ENCODE measurements at places on chromosomes 11 and 22.

DNA sequence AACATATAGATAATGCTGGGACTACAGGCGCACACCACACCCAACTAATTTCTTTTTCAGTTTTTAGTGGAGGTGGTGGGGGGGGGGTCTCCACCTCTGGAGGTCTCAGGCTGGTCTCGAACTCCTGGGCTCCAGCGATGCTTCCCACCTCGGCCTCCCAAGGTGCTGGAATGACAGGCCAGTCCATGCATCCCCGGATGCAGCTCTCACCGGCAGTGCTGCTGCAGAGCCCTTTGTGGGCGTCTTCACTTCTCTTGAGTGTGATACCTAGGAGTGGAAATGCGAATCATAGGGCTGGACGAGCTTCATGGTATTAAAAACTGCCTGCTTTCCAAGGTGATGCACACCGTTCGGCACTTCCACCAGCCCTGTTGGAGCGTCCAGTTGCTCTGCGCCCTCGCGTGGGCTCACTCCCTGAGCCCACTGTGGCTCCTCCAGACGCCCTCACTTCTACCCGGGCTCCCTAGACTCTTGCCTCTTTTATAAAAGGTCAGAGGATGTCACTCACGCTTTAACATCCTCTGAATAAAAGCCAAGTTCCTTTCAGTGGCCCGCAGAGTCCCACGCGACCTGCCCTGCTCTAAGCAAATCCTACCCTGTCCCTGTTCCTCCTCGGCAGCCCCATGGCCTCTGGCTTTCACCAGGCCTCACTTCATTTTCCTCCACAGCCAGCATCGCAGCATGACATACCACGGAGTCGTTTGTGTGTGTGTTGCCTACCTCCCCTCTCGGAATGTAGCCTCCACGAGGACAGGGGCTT is 837 bp upstream of the BID start:
- no peak for DNase-seq

DNA sequence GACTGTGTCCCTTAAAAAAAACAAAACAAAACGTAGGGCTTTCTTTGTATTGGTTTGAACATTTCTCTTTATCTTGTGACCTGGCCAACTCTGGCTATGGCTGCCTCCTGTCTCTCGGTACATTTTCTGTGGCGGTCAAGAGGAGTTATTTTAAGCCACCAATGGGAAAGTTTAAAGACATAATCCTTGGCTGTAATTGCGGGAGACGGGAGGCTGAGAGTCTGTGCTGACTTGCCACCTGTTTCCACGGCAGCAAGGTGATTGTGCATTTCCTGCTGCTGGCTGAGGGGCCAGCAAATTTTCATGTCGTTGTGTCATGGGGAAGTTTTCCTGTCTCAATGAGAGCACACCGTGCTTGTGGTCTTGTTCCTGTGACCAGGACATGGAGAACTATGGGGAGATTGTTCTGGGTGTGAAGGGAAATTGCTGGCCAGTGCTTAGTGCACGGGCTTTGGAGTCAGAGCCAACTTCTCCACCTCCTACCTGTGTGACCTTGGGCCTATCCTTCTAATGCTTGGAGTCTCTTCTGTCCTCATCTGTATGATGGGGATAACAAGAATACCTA is 11.0 kb downstream of the PTPRJ start:
- DNase-seq, result peak; percentile 74

DNA sequence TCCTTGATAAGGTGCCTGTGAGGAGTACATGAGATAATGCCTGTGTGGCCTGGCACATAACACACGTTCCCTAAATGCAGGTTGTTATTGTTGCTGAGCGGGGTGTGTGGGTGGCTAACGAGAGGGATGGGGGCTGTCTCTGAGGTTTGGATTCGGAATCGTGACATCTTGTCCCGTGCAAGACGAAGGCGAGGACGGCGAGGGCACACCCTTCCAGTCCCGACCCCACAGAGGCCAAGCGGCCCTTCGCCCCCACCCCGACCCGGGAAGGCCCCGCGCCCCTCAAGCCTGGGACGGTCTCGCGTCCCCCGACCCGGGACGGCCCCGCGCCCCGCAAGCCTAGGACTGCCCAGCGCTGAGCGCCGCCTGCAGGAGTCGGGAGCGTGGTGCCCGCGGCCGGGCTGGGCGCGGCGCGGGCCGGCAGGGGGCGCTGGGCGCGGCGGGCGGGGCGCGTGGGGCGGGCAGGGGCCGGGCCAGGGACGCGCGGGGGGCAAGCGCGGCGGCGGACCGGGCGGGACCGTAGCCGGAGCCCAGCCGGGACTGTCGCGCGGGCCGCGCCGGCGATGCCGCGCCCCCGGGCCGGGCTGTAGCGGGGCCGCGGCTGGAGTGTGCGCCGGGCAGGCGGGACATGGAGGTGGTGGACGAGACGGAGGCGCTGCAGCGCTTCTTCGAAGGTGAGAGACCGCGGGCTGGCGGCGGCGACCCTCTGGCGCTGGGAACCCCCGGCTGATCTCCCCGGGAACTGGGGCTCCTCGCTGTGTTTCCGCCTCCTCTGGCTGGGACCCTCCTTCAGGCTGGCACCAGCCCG is at the start of gene MYRF:
MYRF (plus strand) TSS at position 520 of the 808 bp plus-strand sequence; CDS start at position 629, 109 bp downstream.
- peak; percentile 16 for DNase-seq

DNA sequence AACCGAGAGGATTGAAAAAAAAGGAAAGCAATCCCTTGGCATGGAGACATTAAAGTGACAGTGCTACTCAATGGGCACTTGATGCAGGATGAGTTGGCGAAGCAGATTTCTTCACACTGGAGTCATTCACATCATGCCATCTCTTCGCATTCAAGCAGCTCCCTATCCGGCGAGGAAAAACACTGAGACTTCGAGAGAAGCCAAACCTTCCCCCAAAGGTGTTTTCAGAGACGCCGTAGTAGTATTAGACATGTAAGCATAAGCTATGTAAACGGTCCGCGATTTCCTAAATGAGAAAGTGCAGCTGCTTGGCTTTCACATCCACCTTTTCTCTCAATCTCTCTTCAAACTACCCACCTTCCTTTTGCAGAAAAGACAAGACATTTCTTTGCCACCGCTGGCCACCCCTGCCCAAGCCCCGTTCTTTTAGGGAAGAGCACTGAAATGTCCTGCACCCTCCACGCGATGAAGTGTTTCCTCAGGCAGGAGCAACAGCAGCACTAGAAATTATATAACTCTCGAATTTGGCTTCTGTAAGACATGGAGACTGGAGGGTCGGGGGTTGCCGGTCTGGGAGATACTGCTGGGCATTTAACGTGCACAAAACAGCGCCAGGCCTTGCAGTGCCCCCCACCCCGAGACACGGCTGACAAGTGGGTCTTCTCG is at the start of gene DLG2:
DLG2 (minus strand) TSS at position 13 of the 666 bp plus-strand sequence.
- peak; percentile 44 for DNase-seq

- no peak for DNase-seq
Measured at GRCh38 chr22:21683401-21683811, 17.6 kb downstream of the PPIL2 start.

- DNase-seq, result no peak
Measured at GRCh38 chr22:32329202-32329645, 28.4 kb upstream of the RFPL3 start.

- no peak for DNase-seq
Measured at GRCh38 chr22:27393371-27393770, 408.2 kb downstream of the MN1 start.

GRCh38 chr22:35400501-35400790 is 506 bp downstream of the MCM5 start:
- peak; percentile 14 for DNase-seq
